Epithelial cell of proximal tubule (primary cell): ENCODE measurements at places on chromosomes 4 and X. TPM values are rescaled to one million over a fixed set of nuclear protein-coding genes. Genes with fewer than 3 reads are reported as not detected.

The FRG1 gene
- 35.2 and 52.1 TPM in 2 replicates for total RNA-seq

The ETFDH gene
- 7.1 and 9.2 TPM in 2 replicates for total RNA-seq

The TMEM144 gene
- 2.9 and 3.5 TPM in 2 replicates for total RNA-seq

The MAGEE2 gene
- total RNA-seq: not detected in 2 replicates

The DYNLT3 gene
- 24.0 and 32.1 TPM in 2 replicates for total RNA-seq

The ADH7 gene
- not detected in 2 replicates for total RNA-seq

The IRF2 gene
- 19.5 and 22.5 TPM in 2 replicates for total RNA-seq

The TRO gene
- total RNA-seq: 6.1 and 15.0 TPM in 2 replicates

The SORCS2 gene
- total RNA-seq: 0.22 and 0.29 TPM in 2 replicates

The TXK gene
- total RNA-seq: 1.3 and 2.0 TPM in 2 replicates

The NXF2 gene
- total RNA-seq: not detected in 2 replicates

The PNMA6F gene
- not detected in 2 replicates for total RNA-seq

The SPRY1 gene
- total RNA-seq: 6.4 and 14.8 TPM in 2 replicates

The CLGN gene
- 7.7 and 8.1 TPM in 2 replicates for total RNA-seq

The GPC3 gene
- 0.94 and 3.3 TPM in 2 replicates for total RNA-seq

The NOX1 gene
- total RNA-seq: not detected in 2 replicates

The KCTD8 gene
- not detected in 2 replicates for total RNA-seq

The SLITRK2 gene
- 0.07 TPM in 1 of 2 replicates, not detected in the other for total RNA-seq

The UGT2B15 gene
- not detected in 2 replicates for total RNA-seq

GRCh38 chr4:141348125-141348524, 127.4 kb downstream of the ZNF330 start:
- no peak for DNase-seq

GRCh38 chr4:31678356-31678755, 958.2 kb downstream of the PCDH7 start:
- DNase-seq: no peak

- no peak for DNase-seq
Measured at GRCh38 chrX:57445076-57445475, 146.7 kb upstream of the ZXDB start.

DNA sequence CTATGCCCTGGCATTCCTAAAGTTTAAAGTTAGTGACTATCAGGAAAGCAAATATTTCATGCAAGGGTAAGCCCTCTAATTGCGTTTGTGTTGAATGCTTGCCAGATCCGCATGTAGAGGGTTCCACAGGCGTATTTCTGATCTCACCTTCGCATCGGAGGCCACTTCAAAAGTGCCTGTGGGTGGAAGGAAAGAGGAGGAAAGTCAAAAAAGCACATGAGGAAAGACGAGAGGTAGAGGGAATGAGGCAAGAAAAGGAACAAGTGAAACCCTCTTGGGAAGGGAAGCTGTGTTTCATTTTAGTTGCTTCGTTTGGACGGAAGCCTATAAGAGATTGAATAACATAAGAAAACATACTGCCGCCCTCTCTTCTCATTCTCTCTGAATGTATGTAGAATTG, 628.8 kb downstream of the SPRY1 start:
- peak; percentile 26 for DNase-seq

GRCh38 chrX:10612215-10612614, 8.2 kb downstream of the MID1 start:
- DNase-seq: no peak

DNA sequence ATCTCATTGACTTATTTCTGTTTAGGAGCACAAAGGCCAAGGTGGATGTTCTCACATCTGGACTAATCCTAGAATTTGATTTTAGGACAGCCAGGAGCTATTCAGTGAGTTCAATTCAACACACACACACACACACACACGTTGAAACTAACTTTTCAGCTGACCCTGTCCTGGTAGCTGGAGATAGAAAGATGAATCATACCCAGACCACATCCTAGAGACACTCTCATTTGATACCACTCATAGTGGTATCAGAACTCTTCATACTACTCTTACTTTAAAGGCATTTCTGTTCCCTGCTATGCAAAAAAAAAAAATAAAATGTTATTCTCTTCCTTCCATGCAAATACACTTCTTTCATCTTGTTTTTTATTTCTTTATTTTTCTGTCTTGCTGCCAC, 36.7 kb downstream of the KLF8 start:
- no peak for DNase-seq

DNA sequence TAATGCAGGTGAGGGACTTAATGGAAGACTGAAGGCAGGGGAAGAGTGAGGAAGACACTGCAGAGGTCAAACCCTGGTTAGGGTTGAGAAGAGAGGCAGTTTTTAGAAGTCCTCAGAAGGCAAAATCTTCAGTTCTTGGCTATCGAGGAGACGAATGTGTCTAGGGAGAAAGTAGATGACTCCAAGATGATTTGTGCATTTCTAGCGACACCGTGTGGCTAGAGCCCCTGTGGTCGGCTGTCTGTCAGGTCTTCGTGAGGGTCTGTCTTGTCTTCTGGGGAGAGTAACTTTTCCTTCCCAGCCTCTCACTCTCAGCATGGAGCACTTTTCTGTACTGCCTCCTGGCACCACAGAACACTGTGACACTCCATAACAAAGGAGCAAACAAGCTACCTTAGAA, 458.1 kb downstream of the STIM2 start:
- DNase-seq: no peak

- no peak for DNase-seq
Measured at GRCh38 chr4:78464265-78464664, 87.3 kb upstream of the ANXA3 start.

DNA sequence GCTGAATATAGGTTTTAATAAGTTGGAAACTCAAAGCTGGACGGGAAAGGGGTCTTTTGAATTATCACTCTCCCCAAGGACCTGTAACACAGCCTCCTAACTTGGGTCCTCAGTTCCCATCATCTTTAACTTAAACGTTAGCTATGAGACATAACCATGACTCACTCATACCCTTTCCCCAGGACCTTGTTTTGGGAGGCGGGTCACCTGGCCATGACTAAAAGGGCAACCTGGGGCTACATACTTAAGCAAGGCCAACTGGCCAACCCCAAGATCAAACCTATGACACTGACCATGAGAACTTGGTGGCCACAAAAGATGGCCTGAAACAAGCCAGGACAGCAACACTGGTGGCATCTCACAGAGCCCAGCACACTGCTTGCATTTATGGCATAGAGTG, 89.0 kb downstream of the SH3KBP1 start:
- no peak for DNase-seq

DNA sequence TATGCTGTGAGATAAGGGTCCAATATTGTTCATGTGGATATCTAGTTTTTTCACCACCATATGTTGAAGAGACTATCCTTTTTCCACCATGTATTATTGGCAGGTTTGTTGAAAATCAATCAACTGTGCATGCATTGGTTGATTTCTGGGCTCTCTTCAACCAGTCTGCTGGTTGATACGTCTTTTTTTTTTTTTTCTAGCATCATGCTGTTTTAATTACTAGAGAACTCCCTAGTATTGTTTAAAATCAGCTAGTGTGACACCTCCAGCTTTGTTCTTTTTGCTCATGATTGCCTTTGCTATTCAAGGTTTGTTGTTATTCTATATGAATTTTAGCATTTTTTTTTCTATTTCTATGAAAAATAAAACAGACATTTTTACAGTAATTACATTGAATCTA, 123.9 kb downstream of the SLC7A11 start:
- no peak for DNase-seq

DNA sequence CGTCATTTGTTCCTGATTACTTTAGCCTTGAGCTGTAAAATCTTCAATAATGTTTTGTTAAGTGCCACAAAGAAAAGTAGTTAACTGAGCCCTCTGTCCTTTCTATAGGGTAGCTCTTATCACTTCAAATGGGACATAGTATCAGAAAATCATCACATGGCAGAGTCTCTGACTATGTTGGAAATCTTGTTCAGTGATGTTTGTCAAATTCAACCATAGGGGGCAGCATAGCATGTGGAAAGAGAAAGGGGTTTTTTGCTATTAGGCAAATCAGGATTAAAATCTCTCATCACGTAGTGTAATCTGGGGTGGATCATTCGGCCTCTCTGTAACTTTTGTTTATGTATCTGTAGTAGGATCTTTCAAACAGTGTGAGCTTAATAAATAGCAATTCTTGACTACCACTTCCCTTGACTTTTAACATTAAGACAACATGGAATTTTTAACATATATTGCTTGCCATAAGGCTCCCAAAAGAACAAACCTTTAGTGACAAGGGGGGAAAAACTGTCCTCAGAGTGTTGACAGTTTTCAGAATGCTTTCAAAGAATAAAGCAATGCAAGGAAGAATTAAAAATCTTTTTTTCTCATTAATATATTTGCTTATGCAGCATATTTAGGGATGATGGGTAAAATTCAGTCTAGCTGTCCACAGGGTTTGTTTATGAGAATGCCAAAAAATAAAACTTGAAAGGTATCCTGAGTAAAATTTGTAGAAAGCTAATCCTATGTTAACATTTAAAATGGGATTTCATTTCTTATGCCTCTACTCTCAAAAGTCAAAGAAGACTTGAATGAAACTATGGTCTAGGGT, 127.2 kb downstream of the FBXW7 start:
- peak; percentile 15 for DNase-seq

GRCh38 chr4:7172946-7173345, 19.4 kb upstream of the SORCS2 start:
- DNase-seq: no peak

- DNase-seq: no peak
Measured at GRCh38 chr4:66000510-66001117, 330.3 kb upstream of the EPHA5 start.

- no peak for DNase-seq
Measured at GRCh38 chrX:133213117-133213516, 5.0 kb downstream of the TFDP3 start.

GRCh38 chr4:8775751-8776355, 95.8 kb downstream of the HMX1 start:
- DNase-seq: no peak

GRCh38 chr4:17817027-17817426, 6.2 kb downstream of the NCAPG start:
- peak; percentile 47 for DNase-seq

GRCh38 chrX:57607295-57608187, 15.7 kb downstream of the ZXDB start:
- no peak for DNase-seq

- no peak for DNase-seq
Measured at GRCh38 chr4:52550186-52550585, 108.9 kb downstream of the USP46 start.

- no peak for DNase-seq
Measured at GRCh38 chrX:131650637-131651410, 107.0 kb downstream of the OR13H1 start.

GRCh38 chr4:140637836-140638235, 69.1 kb upstream of the UCP1 start:
- no peak for DNase-seq

DNA sequence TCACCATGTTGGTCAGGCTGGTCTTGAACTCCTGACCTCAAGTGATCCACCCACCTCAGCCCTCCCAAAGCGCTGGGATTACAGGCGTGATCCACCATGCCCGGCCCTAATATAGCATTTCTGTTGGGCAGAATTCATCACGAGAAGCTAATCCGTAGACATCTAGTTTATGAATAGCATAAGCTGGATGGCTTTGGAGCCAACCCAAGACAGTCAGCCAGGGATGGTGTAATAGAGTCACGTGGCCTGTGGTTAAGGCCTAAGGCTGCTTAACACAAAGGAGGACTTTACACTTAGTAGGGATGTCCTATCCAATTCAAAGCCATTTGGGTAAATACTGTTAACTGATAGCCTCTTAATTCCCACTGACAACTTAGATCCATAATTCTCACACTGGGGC, 173.6 kb downstream of the RAP1GDS1 start:
- no peak for DNase-seq

GRCh38 chr4:6192245-6192644, 8.1 kb downstream of the JAKMIP1 start:
- no peak for DNase-seq

DNA sequence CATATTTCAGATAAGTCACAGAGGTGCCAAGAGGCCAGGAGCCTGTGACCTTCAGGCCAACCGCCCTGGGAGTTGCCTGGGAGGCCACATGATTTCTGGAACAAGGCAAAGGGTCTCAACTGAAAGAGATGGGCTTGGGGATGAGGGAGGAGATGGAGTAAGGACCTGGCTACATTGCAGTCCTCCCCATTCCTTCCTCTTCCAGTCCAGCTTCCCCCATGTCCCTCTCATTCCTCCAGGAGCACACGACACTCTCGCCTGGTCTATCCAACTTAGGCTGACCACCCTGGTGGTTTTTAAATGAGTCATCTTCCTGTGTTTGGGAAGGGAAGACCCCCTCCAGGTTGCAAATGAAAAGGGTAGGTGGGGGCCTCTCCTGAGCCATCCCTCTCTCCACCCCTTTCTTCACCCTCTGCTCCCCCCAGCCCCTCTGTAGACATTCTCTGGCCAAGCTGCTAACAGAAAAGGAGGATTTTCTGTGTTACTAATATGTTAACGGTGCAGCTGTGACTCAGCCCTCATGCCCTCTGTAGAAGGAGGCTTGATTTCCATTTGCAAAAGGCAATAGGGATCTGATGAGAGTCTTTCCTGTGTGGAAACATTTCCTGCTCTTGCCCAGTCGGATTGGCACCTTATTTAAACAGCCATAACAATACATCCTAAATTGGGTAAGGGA, 79.2 kb downstream of the RTL5 start:
- DNase-seq: no peak

DNA sequence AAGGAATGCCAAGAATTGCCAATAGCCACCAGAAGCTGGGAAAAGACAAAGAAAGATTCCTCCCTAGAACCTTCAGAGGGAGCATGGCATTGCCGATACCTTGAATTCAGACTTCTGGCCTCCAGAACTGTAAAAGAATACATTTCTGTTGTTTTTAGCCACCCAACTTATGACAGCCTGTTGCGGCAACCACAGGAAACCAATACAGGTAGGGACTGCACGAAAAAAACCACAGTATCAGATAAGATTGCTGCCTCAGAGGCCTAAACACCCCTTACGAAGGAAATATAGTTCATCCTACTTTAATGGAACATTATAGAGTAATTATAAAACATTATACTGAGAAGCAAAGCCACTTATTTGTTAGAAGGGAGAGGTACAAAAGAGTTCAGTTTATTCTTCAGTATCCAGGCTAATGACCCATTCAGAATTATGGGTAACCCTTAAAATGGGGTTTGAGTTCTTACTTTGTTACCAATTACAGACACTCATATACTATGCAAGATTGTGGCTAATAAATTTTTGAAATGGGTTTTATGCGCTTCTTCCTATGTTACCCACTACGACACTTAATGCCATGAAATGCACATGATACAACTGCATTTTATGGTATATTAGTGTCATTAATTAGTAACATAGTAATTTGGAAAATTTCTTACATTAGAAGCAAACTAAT, 37.4 kb upstream of the SMIM10L2A start:
- no peak for DNase-seq
